ENCODE measurements at places on chromosomes 7 and 10.

DNA sequence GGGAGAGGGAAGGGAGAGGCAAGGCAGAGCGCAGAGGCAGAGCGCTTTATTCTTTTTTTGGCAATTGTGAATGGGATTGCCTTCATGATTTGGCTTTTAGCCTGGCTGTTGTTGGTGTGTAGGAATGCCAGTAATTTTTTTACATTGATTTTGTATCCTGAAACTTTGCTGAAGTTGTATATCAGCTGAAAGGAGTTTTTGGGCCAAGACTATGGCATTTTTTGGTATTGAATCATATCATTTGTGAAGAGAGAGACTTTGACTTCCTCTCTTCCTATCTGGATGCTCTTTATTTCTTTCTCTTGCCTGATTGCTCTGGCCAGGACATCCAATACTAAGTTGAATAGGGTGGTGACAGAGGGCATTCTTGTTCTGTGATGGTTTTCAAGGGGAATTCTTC, 291.3 kb downstream of the REEP3 start:
- DNase-seq: no peak

- DNase-seq: no peak
These were observed 23.2 kb downstream of the ZNF503 start for GRCh38 chr10:75378379-75378778.

- DNase-seq: no peak
These were observed 19.9 kb downstream of the TMEM176B start for GRCh38 chr7:150780292-150780691.

GRCh38 chr7:134446446-134446845, 12.5 kb downstream of the AKR1B1 start:
- DNase-seq: no peak

DNA sequence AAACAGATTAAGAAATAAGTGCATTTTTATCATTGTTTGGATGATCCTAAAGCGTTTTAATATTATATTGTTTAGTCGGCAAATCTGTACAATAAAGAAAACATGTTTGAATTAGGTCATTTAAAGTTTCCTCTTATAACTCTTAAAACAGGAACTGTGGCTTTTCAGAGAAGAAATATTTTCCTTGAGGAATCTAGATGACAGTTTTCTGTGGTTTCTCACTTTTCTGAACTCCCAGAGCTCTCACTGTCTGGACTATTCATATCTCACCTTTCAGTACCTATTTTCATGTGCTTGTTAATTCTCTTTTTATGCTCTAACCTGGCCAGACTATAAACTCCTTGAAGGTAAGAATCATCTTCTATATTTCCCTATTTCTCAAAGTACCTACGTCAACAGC, 135.1 kb downstream of the CHN2 start:
- DNase-seq: no peak

GRCh38 chr10:15155978-15156656, 12.4 kb downstream of the NMT2 start:
- no peak for DNase-seq

GRCh38 chr7:5594616-5595544, 171.2 kb upstream of the TNRC18 start:
- DNase-seq: no peak

DNA sequence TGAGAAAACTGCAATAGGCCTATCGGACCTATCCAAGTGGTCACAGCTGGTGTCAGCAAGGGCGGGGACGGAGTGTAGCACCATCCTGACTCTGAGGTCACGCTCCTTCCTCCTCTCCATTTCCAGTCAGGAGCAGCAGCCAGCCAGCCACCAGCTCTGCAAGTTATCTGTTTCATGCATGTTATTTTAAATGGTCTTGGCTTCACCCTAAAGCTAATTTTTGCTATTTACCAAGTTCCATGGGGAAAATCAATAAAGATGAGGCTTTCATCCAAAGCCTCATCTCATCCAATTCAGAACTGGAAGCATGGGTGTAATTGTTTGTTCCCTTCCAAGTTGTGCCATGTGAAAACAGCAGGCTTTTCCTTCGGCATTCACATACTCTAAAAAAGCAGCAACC, 49.3 kb downstream of the ICA1 start:
- DNase-seq: no peak

DNA sequence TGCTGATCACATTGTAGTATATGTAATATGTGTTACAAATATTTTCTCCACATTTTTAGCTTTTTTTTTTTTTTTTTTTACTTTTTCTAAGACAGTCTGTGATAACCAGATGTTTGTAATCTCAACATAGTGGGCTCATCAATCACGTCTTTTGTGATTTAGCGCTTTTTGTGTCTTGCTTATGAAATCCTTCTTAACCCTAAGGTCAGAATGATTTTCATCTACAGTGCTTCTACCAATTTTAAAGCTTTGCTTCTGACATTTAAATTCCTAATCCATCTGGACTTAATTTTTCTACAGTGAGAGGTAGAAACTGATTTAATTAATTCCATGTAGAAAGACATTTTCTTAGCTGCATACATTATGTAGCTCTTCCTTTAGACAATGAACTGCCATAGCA, 626.4 kb downstream of the TNS3 start:
- DNase-seq: no peak

DNA sequence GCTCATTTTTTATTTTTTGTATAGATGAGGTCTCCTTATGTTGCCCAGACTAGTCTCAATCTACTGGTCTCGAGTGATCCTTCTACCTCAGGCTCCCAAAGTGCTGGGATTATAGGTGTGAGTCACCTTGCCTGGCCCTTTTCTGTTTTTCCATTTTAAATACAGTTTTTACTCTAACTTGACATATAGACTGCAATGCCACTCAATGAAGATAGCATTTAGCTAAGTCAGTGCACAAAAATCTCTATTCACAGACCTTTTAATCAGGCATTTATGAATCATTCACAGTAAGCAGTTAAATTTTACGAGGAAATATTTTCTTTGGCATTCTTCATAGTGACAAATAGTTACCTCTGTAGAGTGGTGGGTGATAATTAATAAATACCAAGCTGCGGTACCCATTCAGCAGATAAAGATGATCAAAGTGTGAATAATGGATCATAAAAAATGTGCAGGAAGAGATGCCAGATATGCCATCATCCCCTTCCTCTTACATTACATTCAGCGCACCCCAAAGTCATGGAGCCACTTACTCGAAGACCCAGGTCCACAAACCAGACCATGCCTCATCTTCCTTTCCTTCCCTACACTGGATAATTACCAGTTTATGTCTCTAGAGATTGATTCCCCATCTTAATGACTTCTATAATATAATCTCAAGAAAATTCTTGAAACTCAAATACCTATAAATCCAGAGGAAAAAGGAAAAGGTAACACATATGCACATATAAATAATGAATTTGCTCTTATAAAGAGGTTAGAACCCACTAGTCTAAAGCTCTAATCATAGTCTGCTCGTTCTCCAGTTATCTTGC, 56.0 kb downstream of the UBE2H start:
- no peak for DNase-seq
